Common myeloid progenitor, CD34-positive (primary cell): ENCODE measurements at places on chromosomes 7 and 10.

GRCh38 chr7:115191526-115191925, 269.6 kb downstream of the MDFIC start:
- DNase-seq, result no peak

GRCh38 chr10:122054048-122055025, 65.4 kb downstream of the TACC2 start:
- no peak for DNase-seq

DNA sequence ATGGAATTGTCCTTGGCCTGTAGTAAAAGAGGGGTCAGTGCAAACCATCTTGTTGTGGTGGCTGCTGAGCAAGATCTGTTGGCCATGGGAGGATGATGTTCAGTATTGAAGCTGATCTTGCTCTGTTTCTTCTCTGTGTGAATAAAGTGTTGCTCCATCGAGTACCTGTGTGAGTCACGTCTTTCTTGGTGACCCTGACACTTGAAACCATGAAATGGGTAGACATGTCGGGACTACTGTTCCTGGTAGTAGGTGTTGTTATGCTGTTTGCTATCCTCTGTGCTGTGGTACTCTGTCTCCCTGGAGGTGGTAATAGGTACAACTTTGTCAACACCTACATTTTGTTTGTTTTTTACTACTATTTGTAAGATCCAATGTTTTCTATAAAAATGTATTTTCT, 330.6 kb downstream of the MDFIC start:
- no peak for DNase-seq

DNA sequence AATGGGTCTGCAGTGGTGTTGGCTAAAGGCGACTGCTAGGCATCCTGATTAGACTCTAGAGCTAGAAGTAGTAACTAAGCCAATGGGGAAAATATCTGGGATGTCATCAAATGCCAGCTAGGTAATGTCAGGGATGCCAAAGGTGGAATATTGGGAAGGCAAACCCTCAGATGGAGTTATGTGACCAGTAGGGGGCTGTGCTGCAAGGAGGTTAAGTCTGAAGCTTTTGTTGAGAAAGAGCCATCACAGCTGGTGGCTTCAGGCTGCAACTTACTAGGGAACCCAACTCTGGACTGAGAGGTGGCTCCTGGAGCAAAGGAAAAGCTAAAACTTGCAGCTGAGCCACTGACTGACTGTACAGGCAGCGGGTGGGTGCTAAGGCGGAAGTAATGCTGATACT, 576.9 kb upstream of the GHITM start:
- no peak for DNase-seq

- no peak for DNase-seq
Measured at GRCh38 chr10:18713077-18713476, 53.8 kb downstream of the ARL5B start.
